ENCODE measurements at places on chromosomes 2 and 18. TPM values are rescaled to one million over a fixed set of nuclear protein-coding genes. Genes with fewer than 3 reads are reported as not detected.

Gene EMILIN1
- not detected for polyA plus RNA-seq

Gene TDRD15
- polyA plus RNA-seq, result not detected

Gene AQP12B
- not detected for polyA plus RNA-seq

Gene TRIM43
- polyA plus RNA-seq, result not detected

Gene TCF4
- polyA plus RNA-seq, result 30.8 TPM

Gene GDF7
- polyA plus RNA-seq, result not detected

Gene SPP2
- polyA plus RNA-seq, result not detected

Gene ASAP2
- 44.0 TPM for polyA plus RNA-seq

Gene CTAGE1
- polyA plus RNA-seq, result not detected

Gene BUB1
- 1.7 TPM for polyA plus RNA-seq

Gene TFCP2L1
- polyA plus RNA-seq, result not detected

Gene NEB
- polyA plus RNA-seq, result 2.4 TPM

Gene ATP5MC3
- polyA plus RNA-seq, result 1,193 TPM

Gene GAD1
- polyA plus RNA-seq, result 427 TPM

Gene WDCP
- 3.3 TPM for polyA plus RNA-seq

Gene SIGLEC15
- polyA plus RNA-seq, result not detected

Gene SLC19A3
- polyA plus RNA-seq, result not detected

Gene ABCG5
- polyA plus RNA-seq, result 0.48 TPM

Gene VWC2L
- polyA plus RNA-seq, result not detected

Gene CEBPZ
- polyA plus RNA-seq, result 35.3 TPM

Gene CPO
- not detected for polyA plus RNA-seq

Gene DAW1
- not detected for polyA plus RNA-seq

Gene ESPNL
- polyA plus RNA-seq, result not detected

Gene PLB1
- polyA plus RNA-seq, result not detected

Gene GPR155
- 25.8 TPM for polyA plus RNA-seq

Measured in Purkinje cell (primary cell).